ENCODE measurements at places on chromosomes 13 and 19.

- no peak for DNase-seq
Observed at GRCh38 chr19:40298026-40298425, 12.9 kb upstream of the AKT2 start.

DNA sequence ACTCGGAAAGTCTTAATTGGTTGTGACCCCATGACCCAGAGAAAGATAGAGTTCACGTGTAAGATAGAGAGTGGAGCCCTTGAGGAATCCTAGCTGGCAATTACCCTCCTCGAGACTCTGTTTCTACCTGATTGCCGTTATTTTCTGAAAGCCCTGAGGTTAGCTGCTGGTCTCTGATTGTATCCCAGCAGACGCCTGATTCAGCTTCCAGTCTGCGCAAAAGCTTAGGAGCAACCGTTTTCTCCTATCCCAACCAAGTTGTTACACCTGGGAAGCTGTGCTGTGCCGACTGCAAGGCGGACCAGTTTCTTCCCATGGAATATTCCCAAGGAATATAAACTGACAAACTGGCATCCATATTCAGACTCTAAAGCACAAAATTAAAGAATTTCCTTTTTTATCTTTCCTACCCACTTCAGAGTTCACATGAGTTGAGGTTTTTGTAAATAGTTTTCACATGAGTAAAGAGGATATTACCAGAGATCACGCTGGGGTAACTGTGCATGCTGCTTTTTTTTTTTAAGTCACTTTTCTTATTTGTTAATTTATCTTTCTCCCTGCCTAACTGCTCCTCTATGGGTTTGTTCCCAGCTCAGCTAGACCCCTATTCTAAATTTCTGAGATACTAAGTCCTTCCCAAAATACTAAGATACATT lies 1.5 kb upstream of the TRPC4 start:
- DNase-seq = no peak

DNA sequence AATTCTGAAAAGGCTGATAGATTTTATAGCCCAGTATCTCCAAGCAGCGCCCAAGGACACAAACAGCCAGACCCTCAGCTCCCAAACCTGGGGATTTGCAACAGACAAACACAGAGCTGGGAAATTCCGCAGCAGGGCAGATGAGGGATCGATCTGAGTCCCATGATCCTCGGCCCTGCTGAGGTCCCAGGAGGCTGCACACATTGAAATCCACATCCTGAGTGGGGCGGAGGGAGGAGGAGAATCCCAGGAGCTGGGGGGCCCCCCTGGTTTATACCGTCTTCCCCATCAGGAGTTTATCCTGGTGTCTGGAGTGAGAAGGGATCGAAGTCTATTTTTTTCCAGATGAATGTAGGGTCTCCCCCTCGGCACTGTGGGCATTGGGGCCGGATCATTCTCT lies 49.3 kb downstream of the GNG7 start:
- no peak for DNase-seq

- DNase-seq = no peak
Observed at GRCh38 chr13:102897371-102898138, 51.7 kb downstream of the ERCC5 start.

GRCh38 chr19:5048091-5048726 lies 79.3 kb downstream of the KDM4B start:
- DNase-seq = peak; percentile 34

- DNase-seq = no peak
Observed at GRCh38 chr13:77139306-77139705, 112.3 kb upstream of the FBXL3 start.

DNA sequence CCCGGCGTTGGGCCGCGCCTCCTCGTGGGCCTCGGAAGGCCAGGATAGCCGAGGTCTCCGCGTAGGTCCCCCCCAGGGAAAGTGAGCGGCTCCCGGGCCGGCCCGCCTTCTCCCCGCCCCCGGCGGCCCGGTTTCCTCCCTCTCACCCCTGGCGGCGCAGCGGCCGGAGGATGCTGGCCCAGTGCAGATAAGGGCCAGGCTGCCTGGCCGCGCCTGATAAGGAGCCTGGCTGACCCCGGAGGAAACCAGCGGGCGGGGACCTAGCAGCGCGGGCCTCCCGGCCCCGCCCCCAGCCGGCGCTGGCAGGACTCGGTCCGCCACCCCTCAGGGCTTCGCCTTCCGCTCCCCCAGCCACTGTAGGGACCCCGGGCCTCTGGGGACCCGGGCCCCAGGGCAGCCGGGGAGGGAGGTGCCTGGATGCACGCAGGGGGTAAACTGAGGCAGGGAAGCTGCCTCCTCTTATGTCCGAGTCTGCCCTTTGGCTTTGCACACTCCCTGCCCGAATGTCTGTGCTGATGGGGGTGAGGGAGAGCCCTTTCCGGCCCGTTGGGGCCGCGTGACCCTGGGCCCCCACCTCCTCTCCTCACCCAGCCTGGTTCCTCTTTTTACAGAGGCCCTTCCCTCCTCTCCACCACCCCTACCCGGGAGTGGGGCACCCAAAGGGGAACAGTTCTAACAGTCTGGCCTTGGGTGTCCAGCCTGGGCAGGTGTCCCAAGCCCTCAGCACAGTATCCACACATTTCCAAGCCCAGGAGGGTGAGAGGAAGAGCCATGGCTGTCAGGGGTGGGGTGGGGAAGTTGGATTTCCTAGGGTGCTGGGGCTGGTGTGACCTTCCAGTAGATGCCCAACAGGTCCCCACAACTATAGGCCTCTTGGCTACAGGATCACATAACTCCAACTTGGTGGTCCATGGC lies at the start of gene LYL1:
LYL1 (minus strand) TSS at position 193 of the 915 bp plus-strand sequence. CDS start 1,687 bp downstream, outside the sequence.
- DNase-seq = no peak

DNA sequence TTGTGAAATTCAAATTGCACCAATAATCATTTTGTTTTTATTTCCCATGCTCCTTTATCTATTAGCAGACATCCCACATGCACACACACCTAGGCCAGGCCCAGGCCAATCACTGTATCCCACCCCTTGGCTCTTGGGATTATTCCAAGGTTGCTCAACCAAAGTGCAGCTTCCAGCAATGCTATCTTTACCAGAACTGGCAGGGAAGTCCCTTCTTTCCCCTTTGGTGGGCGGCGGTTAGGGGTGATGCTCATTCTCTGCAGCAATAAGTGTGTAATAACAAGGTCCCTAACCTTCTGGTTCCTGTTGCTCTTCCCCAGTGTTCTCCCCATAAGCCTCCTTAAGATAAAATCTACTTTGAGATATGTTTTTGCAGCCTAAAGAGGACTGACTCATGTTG lies 18.3 kb upstream of the KCTD12 start:
- DNase-seq = no peak

- DNase-seq = no peak
Observed at GRCh38 chr19:49954092-49954829, 6.7 kb downstream of the SIGLEC11 start.

- no peak for DNase-seq
Observed at GRCh38 chr13:39039041-39039440, 785 bp downstream of the NHLRC3 start.

- no peak for DNase-seq
Observed at GRCh38 chr19:46296722-46297461, at the start of gene HIF3A. TSS of gene HIF3A (plus strand) at chr19:46297042. CDS start at chr19:46297077, 35 bp downstream.

DNA sequence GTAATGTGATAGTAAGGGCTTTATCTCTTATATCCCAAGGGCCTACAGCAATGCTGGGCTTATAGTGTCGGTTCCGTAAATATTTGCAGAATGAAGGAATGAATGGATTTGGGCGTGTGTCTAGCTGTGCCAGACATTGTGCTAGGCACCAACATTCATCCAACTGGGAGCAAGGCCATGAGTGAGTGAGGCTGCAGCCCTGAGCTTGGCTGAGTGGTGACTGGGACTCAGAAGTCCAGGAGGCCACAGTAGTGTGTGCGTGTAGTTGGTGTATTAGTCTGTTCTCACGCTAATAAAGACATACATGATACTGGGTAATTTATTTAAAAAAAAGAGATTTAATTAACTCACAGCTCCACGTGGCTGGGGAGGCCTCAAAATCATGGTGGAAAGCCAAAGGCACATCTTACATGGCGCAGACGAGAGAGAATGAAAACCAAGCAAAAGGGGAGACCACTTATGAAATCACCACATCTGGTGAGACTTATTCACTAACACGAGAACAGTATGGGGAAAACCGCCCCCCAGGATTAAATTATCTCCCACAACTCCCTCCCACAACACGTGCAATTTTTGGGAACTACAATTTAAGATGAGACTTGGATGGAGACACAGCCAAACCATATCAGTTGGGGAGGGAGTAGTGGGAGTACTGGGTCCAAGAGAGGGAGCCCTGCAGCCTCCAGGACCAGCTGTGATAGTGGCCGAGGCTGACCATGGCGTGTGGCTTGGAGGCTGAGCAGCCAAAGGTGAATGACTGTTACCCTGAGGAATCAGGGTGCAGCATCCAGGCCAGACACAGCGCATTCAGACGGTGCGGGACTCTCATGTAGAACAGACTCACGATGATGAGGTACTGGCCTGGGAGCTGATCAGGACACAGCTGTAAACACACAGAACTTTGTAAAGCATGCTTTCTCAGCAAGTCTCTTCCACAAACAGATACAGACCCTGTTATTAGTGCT lies 104.6 kb downstream of the TEX26 start:
- no peak for DNase-seq

DNA sequence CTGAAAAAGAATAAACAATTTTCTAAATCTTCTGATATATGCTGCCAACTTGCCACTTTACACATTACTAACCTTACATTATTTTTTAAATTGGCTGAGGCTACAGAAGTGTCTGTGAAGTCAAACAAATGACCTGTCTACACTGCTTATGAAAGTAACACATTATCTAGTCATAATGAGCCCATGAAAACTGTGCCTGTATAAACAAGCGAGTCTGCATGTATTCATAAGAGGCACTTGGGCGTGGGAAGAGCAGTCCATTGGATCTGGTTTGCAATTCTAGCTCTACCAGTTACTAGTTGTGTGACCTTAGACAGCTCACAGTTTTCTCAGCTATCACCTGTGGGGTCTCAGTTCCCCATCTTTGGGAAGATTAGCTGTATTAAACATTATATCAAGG lies 3.1 kb downstream of the VPS36 start:
- DNase-seq = no peak

- DNase-seq = no peak
Observed at GRCh38 chr13:110562696-110563462, 1.4 kb upstream of the RAB20 start.

GRCh38 chr13:60689571-60689970 lies 292.6 kb downstream of the TDRD3 start:
- no peak for DNase-seq

DNA sequence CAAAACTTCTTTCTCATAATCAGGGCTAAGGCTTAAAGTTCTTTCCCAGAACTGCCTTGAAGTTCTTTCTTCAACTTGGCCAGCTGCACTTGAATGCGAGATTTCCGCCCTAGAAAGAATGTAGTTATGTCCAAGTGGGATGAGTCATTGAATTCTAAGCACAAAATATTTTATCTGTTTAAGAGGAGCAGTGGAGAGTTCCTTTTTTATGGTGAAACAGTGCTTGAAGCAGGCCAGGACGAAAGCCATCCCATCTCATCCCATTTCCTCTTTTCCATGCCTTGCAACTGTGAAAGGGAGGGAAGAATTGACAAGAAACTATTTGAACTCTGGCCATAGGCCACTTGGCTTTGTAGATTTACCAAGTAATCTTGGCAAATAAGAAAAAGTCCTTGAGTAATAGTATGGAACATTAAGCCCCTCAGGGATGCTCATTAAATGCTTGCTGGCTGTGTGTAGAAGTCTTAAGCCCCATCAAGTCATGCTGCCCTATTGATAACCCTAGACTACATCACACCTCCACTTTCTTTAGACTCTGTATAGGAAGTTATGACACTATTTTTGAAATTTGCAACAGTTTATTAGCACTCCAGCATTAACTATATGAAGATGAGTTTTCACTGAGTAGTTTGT lies 174.5 kb downstream of the KCTD12 start:
- DNase-seq = no peak

DNA sequence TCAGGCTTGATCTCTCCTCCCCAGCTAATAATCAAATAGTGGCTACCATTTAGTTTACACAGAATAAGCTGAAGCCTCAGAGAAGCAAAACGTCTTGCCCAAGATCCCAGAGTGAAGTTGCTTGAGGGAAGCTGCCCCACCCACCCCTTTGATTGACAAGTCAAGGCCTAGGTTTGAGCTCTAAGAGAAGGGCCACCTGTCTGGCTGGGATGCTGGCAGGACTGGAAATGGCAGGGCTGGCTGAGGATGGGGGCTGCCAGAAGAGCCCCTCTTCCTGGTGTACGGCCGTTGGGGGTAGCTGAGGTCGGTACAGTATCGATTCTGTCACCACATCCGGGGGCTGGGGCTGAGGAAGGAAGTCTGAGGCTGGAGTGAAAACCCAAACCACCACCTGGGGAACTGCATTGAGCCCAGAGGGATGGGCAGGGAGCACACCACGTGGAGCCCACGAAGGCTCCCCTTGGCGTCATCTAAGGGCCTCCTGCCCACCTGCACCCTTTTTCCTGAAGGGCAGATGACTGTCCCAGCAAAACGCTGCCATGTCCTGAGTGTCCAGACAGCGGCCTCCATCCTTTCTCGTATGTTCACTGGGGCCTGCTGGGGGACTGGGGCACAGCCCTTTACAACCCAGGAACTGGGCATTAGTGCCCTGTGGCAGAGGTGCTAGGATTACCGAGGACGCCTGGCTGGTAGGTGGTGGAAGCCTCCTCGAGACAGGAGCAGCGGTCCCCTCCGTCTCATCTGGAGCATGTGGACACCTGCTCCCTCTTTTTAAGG lies 1.4 kb upstream of the PRKD2 start:
- DNase-seq = peak; percentile 60

GRCh38 chr19:29878973-29879654 lies 62.9 kb upstream of the URI1 start:
- DNase-seq = no peak

DNA sequence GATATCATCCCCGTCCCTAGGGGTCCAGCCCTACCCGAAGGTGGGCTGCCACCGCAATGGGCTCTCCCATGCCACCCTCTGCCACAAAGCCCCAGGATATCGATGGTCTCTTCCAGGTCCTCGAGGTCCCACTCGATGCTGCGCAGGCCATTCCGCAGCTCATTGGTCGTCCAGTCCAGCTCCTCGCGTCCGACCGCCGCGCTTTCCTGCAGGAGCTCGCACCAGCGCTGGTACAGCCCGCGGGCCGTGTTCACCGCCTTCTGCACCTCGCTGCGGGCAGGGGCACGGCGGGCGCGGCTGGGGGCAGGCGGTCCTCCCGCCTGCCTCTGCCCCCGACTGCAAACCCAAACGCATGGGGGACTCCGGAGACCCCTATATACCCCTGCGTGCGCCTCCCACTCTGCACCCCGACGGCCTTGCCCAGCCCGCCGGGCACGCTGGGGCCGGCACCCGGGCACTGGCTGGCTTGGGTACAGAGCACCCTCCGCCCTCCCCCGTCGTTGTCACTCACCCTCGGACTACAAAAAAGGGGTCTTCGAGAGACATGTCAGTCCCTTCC lies 468 bp downstream of the STX10 start:
- no peak for DNase-seq

GRCh38 chr19:1911995-1912394 lies 6.8 kb downstream of the ADAT3 start:
- no peak for DNase-seq

DNA sequence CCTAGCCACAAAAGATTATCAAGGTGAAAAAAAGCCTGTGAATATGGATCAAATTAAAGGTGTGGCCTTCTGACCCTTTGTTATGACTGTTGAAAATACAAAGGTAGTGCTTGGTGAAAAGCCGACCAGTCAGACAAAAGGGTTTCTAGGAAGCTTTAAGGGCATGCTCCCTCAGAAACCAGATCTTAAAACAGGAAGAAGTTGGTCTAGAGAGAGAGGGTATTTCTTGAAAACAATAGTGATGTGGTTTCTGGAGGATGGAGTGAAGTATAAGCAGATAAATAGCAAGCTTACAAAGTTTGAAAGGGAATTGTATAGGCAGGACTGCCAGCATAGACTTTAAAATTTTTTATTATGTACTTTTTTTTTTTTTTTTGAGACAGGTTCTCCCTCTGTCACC lies 5.0 kb upstream of the EID2 start:
- DNase-seq = no peak

- no peak for DNase-seq
Observed at GRCh38 chr19:48818234-48818820, 7.5 kb upstream of the BCAT2 start.

Measured in activated effector memory CD4-positive, alpha-beta T cell treated with Interleukin-2 at 50 U/mL for 16 hours (primary cell).